Vagina (tissue), 2 donors: ENCODE measurements at places on chromosomes 12 and 14. TPM values are rescaled to one million over a fixed set of nuclear protein-coding genes. Genes with fewer than 3 reads are reported as not detected.

The PTMS gene
- 132 TPM for total RNA-seq

The TMED10 gene
- total RNA-seq, result 249 TPM

The CALCOCO1 gene
- total RNA-seq, result 131 TPM

The NUAK1 gene
- 22.8 TPM for total RNA-seq

The ACTN1 gene
- 209 TPM for total RNA-seq

The OTX2 gene
- total RNA-seq, result not detected

The M6PR gene
- total RNA-seq, result 98.0 TPM

The FAM181A gene
- total RNA-seq, result not detected

The RNASE3 gene
- not detected for total RNA-seq

GRCh38 chr12:119791453-119791852 is 85.7 kb downstream of the CIT start:
- DNase-seq, result no peak

- DNase-seq, result no peak
Observed at GRCh38 chr14:105358943-105359342, 39.4 kb upstream of the TEX22 start.

DNA sequence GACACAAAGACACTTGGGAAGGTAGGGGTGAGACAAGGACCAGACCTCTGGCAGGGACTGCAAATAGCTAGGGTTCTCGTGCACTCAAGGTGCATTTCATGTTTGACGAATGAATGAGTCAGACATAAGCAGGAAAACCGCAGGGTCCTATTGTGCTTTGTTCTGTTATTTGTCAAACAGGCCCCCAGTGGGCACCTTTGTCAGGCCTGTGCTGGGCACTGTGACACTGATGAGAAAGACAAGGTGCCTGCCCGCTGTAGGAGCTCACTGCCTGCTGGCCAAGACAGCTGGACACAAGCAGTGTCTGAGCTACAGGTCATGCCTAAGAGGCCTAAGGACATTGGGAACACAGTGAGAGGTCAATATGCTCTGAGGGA is 2.3 kb downstream of the OTUB2 start:
- DNase-seq, result no peak

- DNase-seq, result no peak
Observed at GRCh38 chr12:13362260-13362841, 165.8 kb downstream of the EMP1 start.

GRCh38 chr14:73143003-73143402 is 6.7 kb downstream of the PSEN1 start:
- DNase-seq, result no peak

DNA sequence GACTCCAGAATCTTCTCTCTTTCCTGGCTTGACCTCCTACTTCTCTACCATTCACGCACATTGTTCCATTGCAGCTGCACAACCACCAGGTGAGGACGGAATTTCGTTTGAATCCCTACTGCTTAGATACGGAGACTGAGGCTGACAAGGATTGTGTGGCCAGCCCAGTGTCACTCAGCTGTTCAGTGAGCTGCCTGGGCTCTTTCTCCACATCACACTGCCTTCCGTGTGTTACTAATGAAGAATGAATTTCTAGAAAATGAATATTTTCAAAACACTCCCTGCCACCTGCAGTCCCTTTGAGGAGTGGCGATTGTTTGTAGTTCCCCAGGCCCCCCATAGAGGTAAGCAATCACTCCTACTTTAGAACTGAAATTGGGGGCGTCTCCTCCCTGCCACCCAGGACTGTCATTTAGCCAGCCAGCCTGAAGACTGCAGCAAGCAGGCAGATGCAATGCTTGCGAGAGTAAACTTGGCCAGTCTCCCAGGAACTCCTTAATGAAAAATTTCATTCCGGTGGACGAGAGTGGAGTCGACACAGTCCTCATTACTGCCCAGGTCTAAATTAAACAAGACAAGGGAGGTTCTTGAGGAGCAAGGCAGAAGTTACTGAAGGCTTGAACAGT is 239.7 kb downstream of the SLC41A2 start:
- no peak for DNase-seq

GRCh38 chr14:47257013-47257412 is 418.4 kb downstream of the MDGA2 start:
- no peak for DNase-seq

DNA sequence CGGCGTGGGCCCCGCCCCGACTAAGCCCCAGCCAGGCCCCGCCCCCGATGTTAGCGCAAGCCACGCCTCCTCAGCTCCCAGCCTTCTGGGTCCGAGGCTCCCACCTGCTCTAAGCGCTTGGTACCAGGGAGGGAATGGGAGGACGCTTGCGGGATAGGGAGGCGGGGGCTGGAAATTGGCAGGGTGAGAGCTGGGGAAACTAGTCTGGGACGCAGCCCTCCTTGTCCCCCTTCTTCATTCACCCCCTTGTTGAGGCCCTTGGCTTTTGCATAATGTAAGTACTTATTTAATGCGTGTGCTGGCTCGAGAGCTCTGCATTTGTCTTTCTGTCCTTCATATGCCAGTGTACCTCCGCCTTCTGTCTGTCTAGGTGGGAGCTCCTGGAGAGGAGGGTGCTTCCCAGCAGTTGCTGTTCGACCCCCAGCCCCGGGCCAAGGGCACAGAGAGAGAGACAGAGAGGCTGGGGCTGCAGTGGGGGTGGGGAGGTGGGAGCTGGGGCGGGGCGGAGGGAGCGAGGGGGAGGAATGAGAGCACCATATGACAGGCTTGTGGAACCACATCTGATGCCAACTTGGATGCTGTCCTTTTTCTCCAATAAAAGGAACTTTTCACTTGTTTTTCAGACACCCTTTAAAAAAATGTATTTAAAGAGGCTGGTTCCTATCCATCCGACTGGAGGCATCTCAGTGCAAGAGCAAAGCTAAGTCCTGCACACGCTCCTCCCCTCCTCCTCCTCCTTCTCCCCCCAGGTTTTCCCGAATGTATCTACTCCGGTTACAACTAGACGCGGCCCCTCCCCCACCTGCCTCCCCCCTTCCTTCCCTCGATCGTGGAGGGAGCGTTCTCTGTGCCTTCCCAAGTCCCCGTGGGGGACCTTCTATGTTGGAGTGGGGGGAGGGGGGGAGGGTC is 25.6 kb upstream of the MAP1LC3B2 start:
- DNase-seq, result no peak

- DNase-seq, result no peak
Observed at GRCh38 chr14:74893614-74894091, 11.9 kb downstream of the DLST start.

DNA sequence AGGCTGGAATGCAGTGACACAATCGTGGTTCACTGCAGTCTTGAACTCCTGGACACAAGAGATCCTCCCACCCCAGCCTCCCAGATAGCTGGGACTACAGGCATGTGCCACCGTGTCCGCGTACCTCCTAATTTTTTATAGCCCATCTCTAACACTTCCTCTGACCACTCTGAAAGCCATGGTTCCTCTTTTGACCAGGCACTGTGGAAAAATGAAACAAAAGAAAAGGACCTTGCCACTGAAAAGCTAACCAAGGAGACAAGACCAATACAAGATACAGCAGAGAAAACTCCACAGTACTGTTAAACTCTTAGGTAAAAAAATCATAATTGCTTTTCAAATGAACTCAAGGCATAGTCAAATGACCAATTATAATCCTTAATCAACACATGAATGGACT is 233.3 kb downstream of the NEDD1 start:
- DNase-seq, result no peak

- no peak for DNase-seq
Observed at GRCh38 chr14:41749429-41749828, 142.8 kb downstream of the LRFN5 start.

- DNase-seq, result no peak
Observed at GRCh38 chr12:77553976-77554619, 276.6 kb upstream of the NAV3 start.

- no peak for DNase-seq
Observed at GRCh38 chr14:36580856-36581831, 1.3 kb downstream of the NKX2-8 start.

DNA sequence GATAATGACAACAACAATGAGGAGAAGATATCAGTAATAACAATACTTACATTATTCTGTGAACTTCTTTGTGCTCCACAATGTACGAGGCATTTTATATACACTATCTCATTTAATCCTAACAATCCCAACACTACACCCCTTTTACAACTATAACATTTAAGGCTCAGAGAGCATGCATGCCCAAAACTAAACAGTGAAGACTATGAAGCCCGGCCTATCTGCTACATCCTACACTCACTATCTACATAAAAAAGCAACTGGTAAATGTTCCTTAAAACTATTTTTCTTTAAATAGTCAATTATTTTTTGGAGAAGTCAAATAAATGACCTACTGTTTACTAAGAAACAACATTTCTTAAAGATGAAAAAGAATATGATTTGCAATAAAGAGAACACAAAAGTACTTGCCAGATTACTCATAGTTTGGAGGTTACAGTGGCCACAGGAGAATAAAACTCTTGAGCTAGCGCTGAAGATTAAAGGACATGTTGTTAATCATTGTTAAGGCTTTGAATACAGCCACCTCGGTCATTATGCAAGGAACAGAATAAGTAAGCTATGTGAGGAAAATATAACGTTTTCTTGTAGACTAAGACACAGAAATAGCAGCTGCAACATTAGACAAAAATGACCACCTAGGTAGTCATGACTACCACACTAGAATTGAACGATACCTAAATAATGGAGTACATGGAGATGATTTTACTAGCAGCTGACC is 56.7 kb downstream of the EPS8 start:
- no peak for DNase-seq

GRCh38 chr12:132078190-132078589 is 65.9 kb downstream of the DDX51 start:
- no peak for DNase-seq

DNA sequence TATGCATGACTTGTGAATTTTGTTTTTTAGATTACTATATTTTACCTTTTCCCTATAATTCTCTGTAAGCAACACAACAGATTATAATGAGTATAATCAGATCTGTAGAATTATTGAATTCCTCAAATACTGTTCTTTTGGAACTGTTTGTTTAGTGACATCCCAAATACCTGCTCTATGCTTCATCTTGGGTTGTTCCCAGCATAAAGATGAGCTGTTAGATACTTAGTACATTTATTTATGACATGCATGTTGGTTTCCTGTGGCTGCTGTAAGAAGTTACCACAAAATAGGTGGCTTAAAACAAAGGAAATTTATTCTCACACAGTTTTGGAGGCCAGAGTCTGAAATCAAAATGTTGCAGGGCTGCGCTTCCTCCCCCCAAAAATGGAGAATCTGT is 78.4 kb downstream of the PTPRR start:
- no peak for DNase-seq

DNA sequence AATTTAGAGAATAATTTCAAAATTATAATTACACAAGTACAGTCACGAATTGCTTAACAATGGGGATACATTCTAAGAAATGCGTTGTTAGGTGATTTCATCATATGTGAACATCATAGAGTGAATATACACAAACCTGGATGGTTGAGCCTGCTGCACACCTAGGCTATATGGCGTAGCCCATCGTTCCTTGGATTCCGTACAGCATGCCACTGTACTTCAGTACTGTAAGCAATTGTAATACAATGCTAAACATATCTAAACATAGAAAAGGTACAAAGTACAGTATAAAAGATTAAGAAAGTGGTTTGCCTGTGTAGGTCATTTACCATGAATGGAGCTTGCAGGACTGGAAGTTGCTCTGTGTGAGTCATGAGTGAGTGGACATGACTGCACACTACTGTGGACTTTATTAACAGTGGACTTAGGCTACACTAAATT is 286.2 kb downstream of the CACNA1C start:
- DNase-seq, result no peak

DNA sequence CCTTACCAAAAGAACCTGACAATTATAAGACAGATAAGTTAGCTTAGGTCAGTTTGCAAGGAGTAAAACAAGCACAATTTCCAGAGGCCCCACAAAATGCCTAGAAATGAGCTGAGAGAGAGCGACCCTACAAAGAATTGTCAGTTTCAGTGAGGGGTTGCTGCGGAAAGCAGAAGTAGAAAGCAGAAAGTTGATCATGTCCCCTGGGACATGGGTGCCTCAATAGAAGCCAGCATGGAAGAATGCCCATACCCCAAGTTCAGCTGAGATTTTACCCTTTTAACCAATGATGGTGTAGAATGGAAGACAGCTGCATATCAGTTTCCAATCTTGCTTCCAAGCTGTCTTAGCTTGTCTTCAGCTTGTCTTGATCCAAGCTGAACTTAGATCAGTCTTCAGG is 21.8 kb upstream of the CRY1 start:
- DNase-seq, result no peak

- DNase-seq, result no peak
Observed at GRCh38 chr14:103043257-103044015, 13.9 kb downstream of the CDC42BPB start.

DNA sequence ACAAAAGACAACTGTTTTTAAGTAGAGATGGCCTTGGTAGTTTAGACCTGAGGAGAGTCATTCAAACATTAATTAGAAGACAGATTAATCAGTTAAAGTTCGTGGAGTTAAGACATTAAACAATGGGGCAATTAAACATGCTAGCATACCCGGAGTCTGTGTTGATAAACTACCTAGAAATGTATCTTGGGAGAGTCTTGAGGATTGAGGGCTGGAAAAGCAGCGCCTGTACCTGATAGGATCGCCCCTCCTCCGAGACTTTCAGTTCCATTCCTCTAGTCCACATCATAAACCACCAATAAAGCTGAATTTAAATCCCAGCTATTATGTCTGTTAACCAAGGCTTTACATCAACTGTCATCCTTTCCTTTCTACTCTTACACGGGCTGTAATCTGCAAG is 1.0 kb upstream of the KRAS start:
- no peak for DNase-seq

GRCh38 chr12:47819896-47820630 is at the start of gene HDAC7:
HDAC7 (minus strand) TSS chr12:47819903; CDS start chr12:47819785, 118 bp downstream.
- DNase-seq, result no peak

GRCh38 chr14:78798757-78799156 is 628.6 kb downstream of the NRXN3 start:
- DNase-seq, result no peak

- no peak for DNase-seq
Observed at GRCh38 chr12:53737951-53738405, 10.7 kb upstream of the CALCOCO1 start.

GRCh38 chr12:17137396-17137795 is 531.4 kb upstream of the LMO3 start:
- no peak for DNase-seq

- DNase-seq, result no peak
Observed at GRCh38 chr12:14256555-14257169, 108.8 kb upstream of the ATF7IP start.

- no peak for DNase-seq
Observed at GRCh38 chr12:44584625-44585024, 291.5 kb downstream of the NELL2 start.

- DNase-seq, result no peak
Observed at GRCh38 chr12:1594261-1595025, at the start of gene FBXL14. FBXL14 (minus strand) TSS chr12:1594581; CDS start chr12:1594066, 515 bp downstream.

DNA sequence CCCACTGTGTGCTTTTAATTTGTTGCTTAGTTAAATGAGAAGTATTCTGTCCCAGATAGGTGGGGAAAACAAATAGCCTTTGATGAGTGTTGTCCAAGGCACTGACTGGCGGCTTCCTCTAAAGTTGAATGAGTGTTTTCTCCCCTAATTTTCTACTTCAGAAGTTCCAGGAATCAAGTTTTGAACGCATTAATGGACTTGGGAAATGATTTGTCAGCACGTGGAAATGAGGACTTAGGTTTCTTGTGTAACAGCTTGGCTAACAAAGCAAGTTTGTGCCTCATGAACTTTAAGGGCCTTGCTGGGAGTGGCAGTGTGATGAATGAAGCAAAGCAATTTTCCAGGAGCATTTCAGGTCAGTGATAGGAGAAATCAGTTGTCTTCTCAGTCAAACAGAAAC is 56.9 kb downstream of the LIN52 start:
- DNase-seq, result no peak
